ENCODE measurements at places on chromosomes 5 and 9. TPM values are rescaled to one million over a fixed set of nuclear protein-coding genes. Genes with fewer than 3 reads are reported as not detected.

DNA sequence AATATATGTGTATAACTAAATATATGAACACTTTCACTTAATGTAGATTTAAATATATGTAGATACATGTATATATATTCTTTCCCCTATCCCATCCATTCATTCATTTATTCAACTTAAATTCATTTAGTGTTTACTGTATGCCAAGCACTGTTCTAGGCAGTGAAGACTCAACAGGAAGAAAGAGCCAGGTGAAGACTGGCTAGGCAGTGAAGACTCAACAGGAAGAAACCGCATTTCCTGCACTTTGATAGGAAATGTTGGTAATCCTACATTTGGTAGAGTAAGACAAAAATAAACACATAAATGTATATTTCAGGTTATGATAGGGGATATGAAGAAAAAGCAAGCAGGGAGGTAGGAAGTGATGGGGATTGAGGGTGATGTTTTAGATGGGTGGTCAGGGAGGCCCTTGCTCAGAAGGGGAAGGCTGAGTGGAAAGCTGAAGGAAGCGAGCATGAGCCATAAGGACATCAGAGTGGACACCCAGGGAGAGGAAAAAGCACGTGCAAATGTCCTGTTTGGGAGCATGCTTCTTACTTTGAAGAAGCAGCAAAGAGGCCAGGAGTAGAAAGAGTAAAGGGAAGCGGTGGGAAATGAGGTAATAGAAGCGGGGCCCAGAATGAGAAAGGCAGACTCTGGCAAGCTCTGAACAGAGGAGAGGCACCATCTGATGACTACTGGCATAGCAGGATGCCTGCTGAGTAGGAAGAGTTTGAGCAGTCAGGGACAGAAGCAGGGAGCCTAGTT lies 227.8 kb upstream of the MAP3K1 start:
- no peak for DNase-seq

GRCh38 chr5:67350618-67351201 lies 154.1 kb upstream of the CD180 start:
- no peak for DNase-seq

DNA sequence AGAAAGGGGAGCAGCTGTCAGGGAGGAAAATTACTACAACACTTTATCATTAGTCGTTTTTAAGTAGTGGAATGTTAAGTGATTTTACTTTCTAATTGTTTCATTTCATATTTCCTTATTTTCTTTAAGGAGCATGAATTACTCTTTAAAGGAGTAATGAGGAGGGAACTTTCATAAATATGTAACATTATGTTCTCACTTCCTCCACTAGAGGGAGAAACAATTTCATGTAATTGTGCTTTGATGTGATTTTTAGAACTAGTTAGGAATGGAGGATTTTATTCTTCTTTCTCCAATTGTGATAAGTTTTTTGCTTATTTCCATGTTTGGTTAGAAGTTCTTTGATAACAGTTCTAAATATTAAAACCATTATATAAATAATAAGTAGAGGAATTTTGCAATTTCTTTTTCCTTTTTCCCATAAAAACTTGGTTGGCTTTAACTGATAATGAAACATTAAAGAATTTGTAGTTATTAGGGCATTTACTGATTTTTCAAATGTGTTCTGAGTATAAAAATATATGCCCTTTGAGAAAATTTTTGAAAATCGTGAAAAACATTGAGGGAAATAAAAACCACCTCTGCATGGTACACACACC lies 25.6 kb downstream of the CEP78 start:
- no peak for DNase-seq

DNA sequence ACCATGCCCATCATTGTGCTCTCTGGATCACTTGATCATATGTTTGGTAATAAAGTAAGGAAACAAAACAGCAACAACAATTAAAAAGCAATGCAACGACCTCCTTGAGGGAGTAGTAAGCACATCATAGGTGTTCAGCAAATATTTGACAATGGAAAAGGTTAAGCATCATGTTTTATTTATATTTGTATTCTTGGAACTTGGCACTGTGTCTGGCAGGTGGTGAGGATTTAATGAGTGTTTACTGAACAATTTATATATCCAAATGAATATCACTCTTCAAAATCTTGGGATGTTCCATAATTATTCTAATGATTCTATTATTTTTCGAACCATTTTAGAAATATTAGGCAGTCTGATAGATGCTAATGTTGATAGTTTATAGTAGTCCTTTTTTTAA lies 6.2 kb downstream of the PIP5K1B start:
- no peak for DNase-seq

GRCh38 chr9:114159691-114160090 lies 4.4 kb downstream of the COL27A1 start:
- DNase-seq: no peak

- no peak for DNase-seq
These were observed 10.5 kb upstream of the PSIP1 start for GRCh38 chr9:15521254-15521653.

DNA sequence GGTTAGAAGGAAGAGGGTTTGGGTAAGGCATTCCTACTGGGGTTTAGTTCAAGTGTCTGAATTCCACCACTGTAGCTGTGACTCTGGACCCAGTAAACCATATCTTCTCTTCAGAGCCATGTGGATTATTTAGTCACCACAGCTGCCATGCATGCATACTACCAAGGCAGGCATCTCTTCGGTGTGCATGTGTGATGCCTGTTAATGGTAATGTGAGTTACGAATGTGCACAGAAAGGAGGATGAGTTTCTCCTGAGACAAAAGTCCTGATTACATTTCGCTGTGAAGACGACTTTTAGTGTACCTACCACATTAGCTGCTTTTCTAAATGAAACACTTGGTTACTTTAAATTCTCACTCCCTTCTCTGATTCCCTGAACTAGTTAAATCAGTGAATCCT lies 9.3 kb downstream of the PBX3 start:
- no peak for DNase-seq

GRCh38 chr5:3075309-3075708 lies 323.8 kb upstream of the IRX2 start:
- DNase-seq: no peak

DNA sequence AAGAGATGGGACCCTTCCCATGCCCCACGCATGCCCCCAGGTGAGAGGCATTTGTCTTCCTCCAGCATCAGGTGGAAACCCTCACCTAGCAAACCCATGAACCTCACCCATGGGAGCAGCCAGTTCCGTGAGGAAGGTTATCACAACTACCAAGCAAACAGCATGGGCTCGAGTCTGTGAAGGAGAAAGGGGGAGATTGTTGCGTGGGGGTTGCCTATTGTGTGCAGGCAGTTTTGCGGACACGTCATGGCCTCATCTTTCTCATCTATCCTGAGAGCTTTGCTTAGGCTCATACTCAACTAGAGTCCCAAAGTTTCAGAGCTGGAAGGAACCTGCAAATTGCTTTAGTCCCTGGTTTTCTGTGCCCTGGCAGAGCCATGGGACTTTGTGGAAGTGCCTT lies 73.6 kb upstream of the TGFBR1 start:
- DNase-seq: no peak

GRCh38 chr9:119963798-119964372 lies 594.6 kb upstream of the BRINP1 start:
- DNase-seq: no peak

DNA sequence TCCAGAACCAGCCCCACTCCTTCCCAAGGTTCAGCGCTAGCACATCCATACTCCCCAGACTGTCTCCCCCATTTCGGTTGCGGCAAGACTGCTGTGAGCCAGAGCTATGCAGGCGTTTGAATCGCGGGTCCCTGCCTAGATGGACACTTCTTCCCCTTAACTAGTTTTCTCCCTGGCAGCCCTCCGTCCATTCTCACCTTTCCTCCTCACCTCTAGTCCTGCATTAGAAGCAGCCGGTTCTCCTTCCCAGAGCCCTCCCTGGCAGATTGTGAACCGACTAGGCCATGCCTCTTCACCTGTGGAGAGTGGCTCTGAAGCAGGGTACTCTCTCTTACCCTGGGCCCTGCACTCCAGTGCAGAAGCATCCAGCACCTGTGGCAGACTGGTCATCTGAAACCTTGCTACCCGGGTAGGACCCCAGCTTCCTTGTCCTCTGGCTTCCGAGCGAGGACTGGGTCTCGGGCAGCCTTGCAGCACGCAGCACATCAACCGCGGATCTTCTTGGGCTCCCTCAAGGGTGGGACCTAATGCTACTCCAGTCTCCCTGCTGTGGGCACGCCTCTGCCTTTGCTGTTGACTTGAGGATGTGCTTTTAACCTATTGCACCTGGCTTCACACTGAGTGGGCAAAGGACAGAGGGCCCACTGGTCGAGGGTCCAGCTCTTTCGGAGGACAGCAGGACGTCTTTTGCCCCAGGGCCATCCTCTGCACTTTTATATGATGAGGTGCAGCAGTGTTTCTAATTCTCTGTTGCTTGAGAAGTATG lies 183.6 kb downstream of the AOPEP start:
- DNase-seq: no peak

GRCh38 chr9:35285731-35286130 lies 123.9 kb downstream of the UNC13B start:
- DNase-seq: no peak

- DNase-seq: no peak
These were observed 3.9 kb upstream of the BARX1 start for GRCh38 chr9:93958819-93959682.

- DNase-seq: no peak
These were observed 326.7 kb downstream of the ASTN2 start for GRCh38 chr9:117088140-117088539.

DNA sequence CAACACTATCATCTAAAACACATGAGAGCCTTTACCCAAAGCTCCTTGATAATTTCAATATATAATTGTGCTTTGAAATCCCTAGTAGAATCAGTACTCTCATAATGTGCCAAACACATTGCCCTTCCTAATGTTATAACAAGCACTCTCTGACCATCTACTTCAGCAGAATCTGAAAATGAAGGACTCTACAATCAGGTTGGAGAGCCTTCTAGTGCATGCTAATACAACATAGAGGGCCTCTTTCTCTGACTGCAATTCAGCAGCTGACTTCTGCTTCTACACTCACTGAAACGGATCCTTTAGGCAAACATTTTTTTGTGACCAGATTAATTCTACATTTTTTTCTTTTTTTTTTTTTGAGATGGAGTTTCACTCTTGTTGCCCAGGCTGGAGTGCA lies 155.6 kb downstream of the EPB41L4A start:
- DNase-seq: no peak

DNA sequence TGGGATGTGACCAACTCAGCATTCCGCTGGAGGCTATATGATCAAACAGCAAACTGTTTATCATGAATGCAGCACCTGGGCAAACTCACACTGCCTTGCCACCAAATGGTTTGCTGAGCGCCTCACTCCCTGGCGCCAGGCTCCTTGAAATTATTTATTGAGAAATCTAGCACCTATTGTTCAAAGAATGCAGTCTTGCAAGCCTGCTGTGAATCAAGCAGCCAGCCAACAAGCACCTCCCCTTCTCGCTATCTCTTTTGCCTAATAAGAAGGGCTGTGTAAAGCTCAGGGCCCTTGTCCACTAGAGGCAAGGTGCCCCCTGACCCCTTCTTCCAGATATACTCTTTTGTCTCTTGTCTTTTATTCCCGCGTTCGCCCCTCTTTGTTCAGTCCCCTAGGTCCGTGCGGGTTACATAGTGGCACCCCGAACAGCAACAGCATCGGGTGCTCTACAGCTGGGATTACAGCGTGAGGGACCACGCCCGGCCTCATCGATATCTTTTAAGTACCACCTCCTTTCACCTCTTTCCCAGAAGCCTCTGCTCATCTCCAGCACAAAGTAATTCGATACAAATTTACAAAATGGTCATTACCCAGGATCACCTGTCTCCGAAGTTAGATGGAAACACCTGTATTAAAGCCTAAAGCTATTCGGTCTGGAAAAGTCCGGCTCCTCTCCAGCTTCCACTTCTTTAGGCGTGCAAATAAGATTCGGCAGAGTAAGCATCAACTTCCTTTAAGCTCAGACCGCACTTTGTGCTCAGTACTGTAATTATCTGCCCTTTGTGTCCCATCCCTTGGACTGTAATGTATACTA lies 896 bp downstream of the RIGI start:
- no peak for DNase-seq

- DNase-seq: no peak
These were observed 213.7 kb downstream of the ROR2 start for GRCh38 chr9:91736311-91736710.

GRCh38 chr9:135358552-135358940 lies 121.0 kb upstream of the PPP1R26 start:
- DNase-seq: no peak

GRCh38 chr9:136552117-136552703 lies 6.4 kb upstream of the NOTCH1 start:
- DNase-seq: no peak

DNA sequence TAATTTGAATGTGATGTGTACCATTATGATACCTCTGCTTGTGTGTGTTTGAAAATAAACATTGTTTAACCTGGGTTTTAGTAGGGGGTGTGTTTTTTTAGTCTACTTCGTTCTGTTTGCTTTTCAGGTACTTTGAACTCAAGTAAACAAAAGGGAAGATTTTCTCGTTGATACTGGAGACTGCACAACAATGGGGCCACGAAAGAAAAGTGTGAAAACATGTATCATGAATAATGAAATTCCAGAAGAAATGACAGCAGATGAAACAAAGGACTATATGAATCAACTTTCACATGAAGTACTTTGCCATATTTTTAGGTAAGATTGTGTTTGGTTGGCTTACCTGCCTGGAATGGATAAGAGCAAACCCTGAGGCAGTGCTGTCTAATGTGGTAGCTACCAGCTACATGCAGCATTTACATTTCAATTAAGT lies 10.8 kb downstream of the FBXO38 start:
- DNase-seq: no peak

- no peak for DNase-seq
These were observed 281.1 kb upstream of the MAP3K1 start for GRCh38 chr5:56534102-56534829.

The GRIA1 gene
- total RNA-seq: not detected

The CDC20B gene
- total RNA-seq: not detected

The TNC gene
- total RNA-seq: not detected

The HCN1 gene
- total RNA-seq: not detected

The LCNL1 gene
- total RNA-seq: 0.96 TPM

The EGFL7 gene
- 5.7 TPM for total RNA-seq

The DELE1 gene
- 76.6 TPM for total RNA-seq

The PCYOX1L gene
- 33.1 TPM for total RNA-seq

The RANBP17 gene
- total RNA-seq: not detected

The KIF4B gene
- not detected for total RNA-seq

The STARD4 gene
- 18.8 TPM for total RNA-seq

The AGXT2 gene
- total RNA-seq: not detected

The KCNMB1 gene
- total RNA-seq: 0.44 TPM
